ENCODE measurements at places on chromosomes 1 and 21.

GRCh38 chr1:153567621-153568366, 2.1 kb upstream of the S100A2 start:
- DNase-seq = peak; percentile 41

- no peak for DNase-seq
Measured at GRCh38 chr1:105872817-105873216, 1183.7 kb upstream of the PRMT6 start.

DNA sequence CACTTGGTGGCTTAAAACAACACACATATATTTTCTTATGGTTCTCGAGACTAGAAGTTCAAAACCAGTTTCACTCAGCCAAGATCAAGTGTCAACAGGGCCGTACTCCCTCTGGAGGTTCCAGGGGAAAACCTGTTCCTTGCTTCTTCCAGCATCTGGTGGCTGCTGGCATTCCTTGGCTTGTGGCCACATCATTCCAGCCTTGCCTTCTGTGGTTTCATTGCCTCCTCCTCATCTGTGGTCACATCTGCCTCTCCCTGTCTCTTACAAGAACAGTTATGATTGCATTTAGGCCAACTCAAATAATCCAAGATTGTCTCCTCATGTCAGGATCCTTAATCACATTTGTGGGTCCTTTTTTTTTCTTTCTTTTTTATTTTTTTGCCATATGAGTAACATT, 240.7 kb upstream of the HOOK1 start:
- DNase-seq = no peak

DNA sequence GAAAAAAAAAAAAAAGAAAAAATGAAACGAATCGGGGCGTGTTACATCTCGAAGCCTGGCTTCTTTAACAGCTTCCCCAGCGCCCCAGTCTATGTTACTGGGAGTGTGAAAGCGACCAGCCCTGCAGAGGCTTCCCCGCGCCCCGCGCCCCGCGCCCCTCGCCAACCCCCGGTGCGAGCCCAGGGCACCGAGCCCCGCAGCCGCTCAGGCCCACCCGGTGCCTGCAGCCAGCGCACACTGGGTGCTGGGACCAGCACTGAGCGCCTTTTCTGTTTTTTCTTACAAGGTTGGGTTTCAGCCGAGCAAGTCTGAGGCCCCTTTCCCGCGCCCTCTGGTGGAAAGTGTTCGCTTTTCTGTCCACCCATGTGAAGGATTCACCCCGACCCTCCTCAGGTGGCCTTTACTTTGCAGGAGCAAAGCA, 42.1 kb upstream of the ZNF496 start:
- peak; percentile 36 for DNase-seq

DNA sequence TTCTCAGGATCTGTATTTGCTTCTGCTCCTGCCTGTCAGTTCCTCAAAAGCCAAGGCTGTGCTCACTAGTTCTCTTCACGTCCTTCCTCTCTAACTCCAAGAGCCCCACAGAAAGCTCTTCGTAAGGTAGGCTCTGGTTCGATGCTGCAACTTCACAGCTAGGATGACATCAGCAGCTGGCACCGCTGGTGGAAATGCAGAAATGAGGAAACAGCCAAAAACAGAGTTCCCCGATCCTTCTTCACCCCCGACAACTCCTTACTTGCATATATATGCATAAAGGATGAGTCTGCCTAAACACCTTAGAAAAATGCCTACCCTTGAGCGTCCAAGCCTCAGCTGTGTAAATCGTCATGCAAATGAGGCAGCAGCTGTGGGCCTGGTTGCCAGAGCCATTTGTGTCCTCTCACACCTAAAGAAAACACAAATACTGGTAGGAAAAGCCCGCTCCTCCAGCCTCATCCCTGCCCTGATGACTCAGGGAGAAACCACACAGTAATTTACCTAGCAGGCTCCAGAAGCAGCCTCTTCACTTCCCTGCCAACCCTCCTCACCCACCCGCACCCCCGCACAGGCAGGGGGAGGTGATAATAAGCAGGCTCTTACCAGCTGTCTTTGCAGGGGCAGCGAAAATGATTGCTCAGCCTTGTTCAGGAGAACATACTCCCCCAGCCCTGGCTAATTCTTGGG, 28.2 kb downstream of the BATF3 start:
- DNase-seq = no peak

GRCh38 chr1:25944986-25945385, 38.8 kb upstream of the STMN1 start:
- DNase-seq = no peak

DNA sequence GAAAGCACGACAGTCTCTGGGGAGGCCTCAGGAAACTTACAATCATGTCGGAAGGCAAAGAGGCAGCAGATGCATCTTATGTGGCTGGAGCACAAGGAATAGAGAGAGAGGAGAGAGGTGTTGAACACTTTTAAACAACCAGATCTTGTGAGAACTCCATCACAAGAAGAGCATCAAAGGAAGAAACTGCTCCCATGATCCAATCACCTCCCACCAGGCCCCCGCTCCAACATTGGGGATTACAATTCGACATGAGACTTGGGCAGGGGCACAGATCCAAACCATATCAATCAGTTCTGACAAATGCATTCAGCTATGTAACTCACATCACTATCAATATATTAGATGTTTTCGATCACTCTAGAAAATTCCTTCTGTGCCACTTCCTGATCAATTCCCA, 37.6 kb downstream of the ETS2 start:
- DNase-seq = no peak

GRCh38 chr1:205948039-205948438, 4.8 kb upstream of the SLC26A9 start:
- no peak for DNase-seq

DNA sequence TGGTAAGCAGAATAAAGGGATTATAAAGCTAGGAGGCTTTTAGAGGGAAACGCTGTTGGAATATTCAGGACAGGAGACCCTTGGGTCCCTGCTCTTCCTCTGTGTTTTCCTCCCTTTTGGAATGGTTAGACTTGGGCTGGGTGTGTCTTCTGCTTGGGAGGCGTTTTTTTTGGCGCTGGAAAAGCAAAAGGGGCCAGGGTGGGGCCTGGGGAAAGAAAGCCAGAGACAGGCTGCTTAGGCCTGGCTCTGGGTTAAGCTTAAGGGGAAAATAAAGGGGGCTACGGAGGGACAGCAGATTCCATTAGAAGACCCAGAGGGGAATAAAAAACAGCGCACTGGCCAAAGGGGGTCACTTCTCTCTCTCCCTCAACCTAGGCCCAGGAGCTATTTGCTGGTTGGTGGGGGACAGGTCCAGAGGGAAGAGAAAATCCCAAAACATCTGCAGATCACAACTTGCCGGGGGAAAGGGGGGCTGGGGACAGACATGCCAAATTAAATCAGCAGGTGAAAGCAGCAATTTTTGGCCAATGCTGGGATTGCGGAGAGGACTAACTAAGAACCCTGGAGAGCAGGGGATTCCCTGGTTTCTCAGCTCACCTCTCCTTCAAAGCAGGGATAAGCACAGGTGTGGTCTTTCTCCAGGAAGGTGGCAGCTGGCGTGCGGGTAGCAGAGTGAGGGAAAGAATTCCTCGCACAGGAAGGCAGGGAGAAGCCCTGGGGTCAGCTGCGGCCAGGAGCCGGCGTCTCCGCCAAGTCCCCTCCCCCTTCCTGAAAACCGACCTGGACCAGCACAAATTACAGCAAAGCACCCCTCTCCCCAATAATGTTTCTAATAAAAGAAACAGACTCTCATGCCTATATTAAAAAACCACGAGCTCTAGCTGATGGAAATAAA, 82.2 kb upstream of the AK4 start:
- DNase-seq = no peak

- no peak for DNase-seq
Measured at GRCh38 chr1:66733348-66734017, 18.8 kb upstream of the DYNLT5 start.

- DNase-seq = no peak
Measured at GRCh38 chr1:196723325-196724185, 51.1 kb upstream of the CFHR3 start.

GRCh38 chr1:193185901-193186731, at the start of gene B3GALT2:
Gene B3GALT2 (minus strand): TSS chr1:193186613. CDS start chr1:193181562, 5,051 bp downstream.
- DNase-seq = no peak

DNA sequence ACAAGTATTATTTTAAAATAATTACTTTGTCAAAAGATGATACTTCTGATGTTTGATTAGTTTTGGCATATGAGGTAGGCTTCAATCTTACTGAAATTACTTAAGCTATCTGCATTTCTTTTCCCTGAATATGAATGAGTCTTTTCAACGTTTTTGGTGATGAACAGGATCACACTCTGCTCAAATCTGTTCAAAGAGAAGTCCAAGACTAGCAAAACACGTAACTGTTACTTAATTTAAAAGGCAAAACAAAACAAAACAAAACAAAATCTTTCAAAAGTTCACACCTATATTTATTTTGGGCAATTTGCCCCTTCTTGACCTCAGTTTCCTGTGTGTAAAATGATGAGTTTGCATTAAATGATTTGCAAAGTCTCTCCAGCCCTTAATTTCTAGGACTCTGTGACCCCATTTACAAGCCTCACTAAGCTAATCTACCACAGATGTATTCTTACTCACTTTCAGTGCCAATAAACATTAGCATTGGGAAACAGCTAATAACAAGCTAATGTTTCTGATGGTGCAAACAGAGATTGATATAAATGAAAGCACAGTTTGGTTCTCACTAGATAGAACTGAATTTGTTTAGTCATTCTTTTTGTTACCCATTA, 865.4 kb downstream of the LTN1 start:
- DNase-seq = no peak

DNA sequence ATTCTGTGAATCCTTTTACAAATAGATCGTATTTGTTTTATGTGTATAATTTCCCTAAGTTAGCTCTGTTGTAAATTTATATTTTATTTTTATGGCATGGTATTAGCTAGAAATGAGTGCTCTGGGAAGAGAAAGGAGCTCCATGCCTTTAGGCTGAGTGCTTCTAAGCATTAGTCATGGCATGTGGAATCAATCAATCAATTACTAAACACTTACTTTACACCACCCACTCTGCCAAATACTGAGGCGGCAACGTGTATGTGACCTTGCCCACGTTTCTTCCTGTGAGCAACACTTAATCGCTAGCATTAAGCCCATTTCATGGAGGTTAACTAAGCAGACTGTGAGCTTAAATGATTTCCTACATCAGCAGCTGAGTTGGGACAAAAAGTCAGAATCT, 7.2 kb upstream of the BECN2 start:
- DNase-seq = no peak

DNA sequence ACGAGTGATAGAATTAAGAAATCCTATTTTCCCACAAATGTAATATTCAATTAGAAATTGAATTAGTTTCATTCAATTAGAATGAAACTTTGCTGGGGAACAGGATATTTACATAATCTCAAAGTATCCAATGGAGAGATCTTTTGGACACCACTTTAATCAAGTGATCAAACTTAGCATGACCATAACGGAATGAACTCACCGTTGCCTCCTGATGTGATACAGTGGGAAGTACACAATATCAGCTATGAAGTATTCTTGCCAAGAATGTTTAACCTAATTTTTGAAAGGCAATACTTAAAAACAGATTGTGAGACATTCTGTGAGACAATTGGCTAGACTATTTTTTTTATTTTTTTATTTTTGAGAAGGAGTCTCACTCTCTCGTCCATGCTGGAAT, 16.6 kb downstream of the CDKN2C start:
- DNase-seq = no peak

- DNase-seq = no peak
Measured at GRCh38 chr21:18908641-18909040, 505.1 kb upstream of the TMPRSS15 start.

- no peak for DNase-seq
Measured at GRCh38 chr1:64846573-64847430, 101.9 kb downstream of the RAVER2 start.

DNA sequence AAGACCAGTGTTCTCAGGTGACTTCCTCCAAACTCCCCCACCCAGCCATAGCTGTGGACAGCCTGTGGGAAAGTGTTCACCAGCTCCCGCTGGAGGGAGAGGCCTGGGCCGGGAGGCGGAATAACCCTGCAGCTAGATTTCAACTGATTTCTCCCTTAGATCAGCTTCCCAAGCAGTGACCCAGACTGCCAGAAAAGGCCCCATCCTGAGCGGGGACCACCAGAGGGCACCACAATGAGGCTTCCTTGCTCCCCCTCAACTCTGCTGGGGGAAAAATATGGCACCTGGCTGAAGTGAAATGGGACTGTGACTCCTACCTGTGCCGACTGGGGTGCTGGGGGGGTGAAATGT, 50.8 kb downstream of the RHBG start:
- no peak for DNase-seq

- no peak for DNase-seq
Measured at GRCh38 chr1:174999936-175000696, at the start of gene CACYBP. Gene CACYBP (plus strand): TSS chr1:174999947. CDS start chr1:175000181, 234 bp downstream.

DNA sequence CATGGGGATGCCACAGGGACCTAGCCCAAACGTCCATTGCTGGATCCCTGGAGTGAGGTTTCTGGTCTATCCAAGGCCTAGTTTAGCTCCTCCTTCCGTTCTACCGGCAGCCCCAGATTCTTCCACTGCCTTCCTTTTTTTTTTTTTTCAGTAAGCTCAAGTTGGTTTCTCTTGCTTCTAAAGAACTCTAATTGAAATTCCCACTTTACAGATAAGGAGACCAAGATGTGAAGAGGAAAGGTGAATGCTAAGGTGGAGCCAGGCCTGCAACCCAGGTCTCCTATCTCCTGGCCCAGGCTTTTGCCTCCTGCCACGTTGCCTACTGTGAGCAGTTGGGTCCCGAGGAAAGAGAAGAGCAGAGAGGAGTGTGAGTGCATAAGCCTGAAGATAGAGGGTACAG, 31.5 kb upstream of the CLIC4 start:
- DNase-seq = no peak

GRCh38 chr1:34597877-34598514, 156.9 kb upstream of the GJB5 start:
- no peak for DNase-seq

DNA sequence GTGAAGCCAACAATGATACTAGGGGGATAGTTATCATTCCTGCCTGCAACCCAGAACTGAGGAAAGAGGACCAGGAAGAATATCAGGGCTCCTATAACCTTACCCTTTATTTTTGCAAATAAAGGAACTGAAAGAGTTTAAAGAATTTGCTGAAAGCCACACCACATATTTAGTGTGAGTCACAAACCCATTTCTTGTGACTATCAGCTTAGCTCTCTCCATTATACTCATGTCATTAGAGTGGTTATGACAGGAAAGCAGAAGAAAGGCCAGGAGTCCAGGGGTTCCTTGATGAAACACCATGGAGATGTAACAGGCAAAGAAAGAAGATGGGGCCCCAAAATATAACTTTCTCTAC, 141.1 kb upstream of the SAMSN1 start:
- no peak for DNase-seq

DNA sequence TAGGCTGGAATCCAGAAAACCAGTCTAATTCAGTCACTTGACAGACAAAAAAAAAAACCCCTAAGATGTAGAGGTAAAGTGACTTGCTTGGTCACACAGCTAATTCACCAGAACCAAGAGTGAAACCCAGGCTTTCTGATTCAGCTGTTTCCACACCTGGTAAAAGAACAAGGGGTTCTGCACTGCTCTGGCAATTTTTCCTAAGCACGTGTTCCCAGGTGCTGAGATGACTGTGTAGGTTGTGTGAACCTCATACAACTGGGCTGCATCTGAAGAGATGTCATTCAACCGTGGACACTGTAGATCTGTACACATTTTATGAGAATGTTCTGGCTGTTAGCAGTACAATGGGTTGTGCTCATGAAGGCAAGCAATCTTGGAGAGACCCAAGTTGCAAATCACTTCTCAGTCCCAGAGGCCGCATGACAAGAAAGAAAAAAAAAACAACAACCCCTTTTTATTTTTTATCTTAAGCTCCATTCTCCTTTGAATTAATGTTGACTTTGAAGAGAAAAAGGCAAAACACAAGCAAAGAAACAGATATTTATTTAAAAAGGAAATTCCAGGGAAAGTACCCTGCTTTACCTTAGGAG, 95.4 kb downstream of the INTS7 start:
- peak; percentile 48 for DNase-seq

Measured in stimulated activated CD4-positive, alpha-beta T cell treated with anti-CD3 and anti-CD28 coated beads, Interleukin-2, amount 100 ng/mL, for 4 hours (primary cell).